ENCODE measurements at places on chromosomes 4 and X.

DNA sequence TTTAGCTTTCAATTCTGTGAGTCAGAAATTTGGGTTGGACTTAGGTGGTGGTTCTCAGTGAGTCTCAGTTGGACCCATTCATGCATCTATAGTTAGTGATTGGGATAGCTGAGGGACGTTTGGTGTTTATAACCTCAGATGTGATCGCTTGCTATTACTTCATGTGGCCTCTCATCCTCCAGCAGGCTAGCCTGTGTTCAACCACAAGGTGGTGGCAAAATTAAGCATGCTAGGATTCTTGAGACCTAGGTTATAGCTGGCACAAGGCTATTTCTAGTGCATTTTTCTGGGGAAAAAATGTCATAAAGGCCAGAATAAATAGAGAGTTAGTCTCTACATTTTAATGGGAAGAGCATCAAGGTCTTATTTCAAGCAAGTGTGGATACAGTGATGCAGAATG is 10.9 kb upstream of the GRPR start:
- no peak for DNase-seq

DNA sequence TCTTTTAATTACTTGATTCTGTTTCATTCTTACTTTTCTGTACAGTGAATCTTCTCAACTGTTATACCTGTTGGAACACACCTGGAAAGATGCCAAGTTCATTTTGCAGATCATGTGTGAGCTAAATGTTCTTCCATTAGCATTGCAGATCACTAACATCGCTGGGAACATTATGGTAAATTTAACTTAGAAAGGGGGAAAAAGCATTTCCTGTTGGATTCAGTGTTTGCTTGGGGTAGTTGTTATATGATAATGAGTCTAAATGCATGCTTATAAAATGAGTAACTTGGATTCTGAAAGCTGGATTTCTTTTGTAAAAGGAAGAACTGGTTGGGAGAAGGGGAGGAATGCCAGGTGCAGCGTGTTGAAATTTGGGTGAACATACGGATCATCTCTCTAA is 47.6 kb downstream of the POLA1 start:
- DNase-seq = no peak

- DNase-seq = no peak
Measured at GRCh38 chr4:184261246-184261645, 43.6 kb upstream of the ENPP6 start.

- DNase-seq = no peak
Measured at GRCh38 chrX:10296576-10296975, 139.8 kb downstream of the CLCN4 start.

DNA sequence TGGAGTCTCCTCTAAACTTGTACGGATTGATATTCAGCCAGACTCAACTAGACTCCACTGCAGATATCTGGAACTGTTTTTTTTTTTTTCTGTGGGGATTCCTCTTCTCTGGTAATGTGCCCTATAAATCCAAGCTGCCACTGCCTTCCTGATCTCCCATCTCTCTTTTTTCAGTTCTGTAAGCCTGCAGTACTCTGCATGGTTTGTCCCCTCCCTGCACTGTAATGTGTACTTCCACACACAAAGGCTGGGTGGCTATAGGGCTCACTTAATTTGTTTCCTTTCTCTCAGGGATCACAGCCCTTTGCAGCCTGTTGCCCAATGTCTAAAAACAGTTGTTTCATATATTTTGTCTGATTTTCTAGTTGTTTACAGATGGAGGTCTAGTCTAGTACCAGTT is 84.7 kb upstream of the RPA4 start:
- DNase-seq = no peak
